ENCODE measurements at places on chromosomes 2 and 18.

- DNase-seq, result no peak
Observed at GRCh38 chr2:47631792-47632398, 151.1 kb upstream of the MSH6 start.

GRCh38 chr2:152496371-152496770 lies 161.4 kb downstream of the FMNL2 start:
- DNase-seq, result no peak

GRCh38 chr2:85393836-85394235 lies 16.3 kb downstream of the CAPG start:
- DNase-seq, result no peak

DNA sequence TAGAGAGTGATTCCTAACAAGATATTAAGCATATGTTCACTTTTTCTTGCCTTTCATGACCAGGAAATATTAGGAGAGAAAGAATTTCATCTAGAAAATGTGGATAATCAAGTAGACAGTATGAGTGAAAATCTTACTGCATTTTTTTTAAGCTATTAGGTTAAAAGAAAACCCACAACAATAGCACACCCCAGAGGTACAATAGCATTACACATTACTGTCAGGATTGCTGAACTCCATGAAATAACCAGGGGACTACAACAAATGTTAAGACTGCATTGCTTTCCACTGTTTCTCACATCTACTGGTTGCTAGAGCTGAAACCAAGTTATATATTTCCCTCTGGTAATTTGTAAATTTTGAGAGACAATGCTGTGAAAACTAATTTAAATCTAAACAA lies 33.7 kb downstream of the KLF7 start:
- no peak for DNase-seq

- no peak for DNase-seq
Observed at GRCh38 chr2:178191004-178191508, 3.3 kb upstream of the OSBPL6 start.

GRCh38 chr2:6932828-6933227 lies 15.6 kb downstream of the RNF144A start:
- DNase-seq, result no peak

DNA sequence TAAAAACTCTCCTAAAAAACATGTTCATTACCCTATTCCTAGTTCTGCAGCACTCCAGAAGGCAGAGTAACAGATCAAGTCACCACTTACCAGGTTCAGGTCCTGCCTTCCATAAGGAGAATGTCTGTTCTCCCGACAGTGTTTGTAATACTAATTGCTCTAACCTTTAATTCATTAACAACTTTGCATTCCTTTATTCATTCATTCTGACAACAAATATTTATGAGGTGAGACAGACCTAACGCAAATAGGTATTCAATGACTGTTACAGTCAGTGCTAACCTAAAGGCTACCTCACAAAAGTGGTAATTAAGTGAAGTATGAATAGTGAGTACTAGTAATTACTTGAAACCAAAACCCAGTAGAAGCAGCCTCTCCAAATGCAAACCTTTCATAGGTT lies 224.0 kb downstream of the AFF3 start:
- no peak for DNase-seq

GRCh38 chr2:40037303-40037702 lies 258.2 kb upstream of the THUMPD2 start:
- no peak for DNase-seq

DNA sequence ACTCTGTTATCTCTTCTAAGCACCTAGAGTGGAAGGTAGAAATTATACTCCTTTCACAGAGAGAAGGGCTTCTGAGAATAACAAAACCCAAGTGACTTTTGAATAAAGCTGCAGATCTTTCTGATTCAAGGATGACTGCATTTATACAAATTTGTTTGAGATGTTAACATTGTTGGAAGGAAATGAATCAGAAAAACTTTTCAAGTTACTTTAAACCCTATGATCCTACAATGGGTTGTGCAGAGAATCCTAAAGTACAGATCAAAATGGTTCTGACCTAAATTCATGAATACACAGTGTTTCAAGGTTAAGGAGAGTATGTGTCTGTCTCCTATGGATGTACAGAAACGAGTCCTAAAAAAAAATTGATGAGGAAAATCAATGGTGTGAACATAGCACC lies 1.8 kb downstream of the RFTN2 start:
- no peak for DNase-seq

- DNase-seq, result no peak
Observed at GRCh38 chr18:77088963-77089722, 43.4 kb downstream of the MBP start.

DNA sequence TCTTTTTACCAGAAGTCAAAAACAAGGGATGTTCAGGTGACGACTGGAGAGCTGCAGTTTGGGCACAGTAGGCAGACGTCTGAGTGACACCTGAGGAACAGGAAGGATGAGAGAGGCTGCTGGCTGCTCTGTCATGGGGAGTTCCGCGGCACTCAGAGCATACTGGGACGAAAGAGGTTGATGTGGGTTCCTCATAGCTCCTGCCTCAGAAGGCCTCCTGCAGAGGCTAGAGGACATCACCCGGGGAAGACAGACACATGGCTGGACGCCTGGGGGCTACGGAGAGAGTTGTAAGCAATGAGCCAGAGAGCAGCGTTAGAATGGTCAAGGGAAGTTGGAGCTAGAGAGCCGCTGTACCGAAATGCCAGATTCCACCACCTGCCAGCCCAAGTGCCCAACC lies 45.1 kb upstream of the GLI2 start:
- no peak for DNase-seq

GRCh38 chr2:138648606-138649005 lies 131.6 kb downstream of the NXPH2 start:
- no peak for DNase-seq

DNA sequence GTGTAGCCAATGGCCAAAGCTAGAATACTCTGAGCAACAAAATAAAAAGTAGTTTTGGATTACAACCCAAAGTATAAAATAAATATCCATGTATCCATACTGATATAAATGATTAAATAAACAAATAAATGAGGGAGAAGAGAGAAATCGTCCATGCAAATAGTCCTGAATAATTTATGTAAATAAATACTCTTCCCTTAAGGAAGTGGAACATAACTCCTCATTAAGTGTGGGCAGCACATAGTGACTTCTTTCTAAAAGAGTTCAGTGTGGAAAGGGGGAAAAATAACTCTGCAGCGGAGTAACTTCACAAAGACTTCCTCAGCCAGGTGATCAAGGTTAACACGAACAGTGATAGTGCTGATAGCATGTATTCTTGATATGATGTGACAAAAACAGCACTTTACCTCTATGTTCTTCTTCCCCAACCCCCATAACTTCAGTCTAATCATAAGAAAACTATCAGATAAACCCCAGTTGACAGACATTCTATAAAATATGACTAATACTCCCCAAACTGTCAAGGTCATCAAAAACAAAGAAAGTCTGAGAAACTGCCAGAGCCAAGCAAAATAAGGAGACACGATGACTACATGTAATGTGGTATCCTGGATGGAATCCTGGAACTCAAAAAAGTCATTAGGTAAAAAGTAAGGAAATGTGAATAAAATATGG lies 30.7 kb downstream of the METTL8 start:
- DNase-seq, result no peak

GRCh38 chr18:21960189-21960588 lies 209.2 kb upstream of the GATA6 start:
- no peak for DNase-seq

DNA sequence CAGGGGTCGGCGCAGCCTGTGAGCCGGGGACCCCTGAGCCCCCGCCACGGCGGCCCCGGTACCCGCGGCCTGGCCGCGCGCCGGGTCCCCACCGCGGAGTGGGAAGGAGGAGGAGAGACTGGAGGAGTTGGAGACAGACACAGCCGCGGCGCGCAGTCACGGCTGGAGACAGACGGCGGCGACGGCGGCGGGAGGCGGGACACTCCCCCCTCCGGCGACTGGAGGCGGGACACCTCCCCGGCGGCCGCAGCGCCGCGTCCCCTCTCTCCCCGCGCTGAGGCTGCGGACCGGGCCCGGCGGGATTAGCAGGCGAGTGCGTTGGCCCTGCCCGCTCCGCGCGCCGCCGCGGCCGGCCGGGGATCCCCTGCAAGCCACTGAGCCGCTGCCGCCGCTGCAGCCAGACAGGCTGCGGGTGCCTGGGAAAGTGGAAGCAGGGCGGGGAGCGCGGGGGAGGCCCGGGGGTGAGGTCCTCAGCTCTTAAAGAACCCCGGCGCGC lies 1.0 kb upstream of the LDLRAD4 start:
- DNase-seq, result no peak
